ENCODE measurements at places on chromosomes 7 and 10.

- DNase-seq: no peak
Observed at GRCh38 chr7:65846008-65846570, 26.8 kb upstream of the VKORC1L1 start.

GRCh38 chr7:6228361-6229229 lies 43.8 kb downstream of the CYTH3 start:
- no peak for DNase-seq

- no peak for DNase-seq
Observed at GRCh38 chr10:92274071-92274470, 16.8 kb downstream of the CPEB3 start.

DNA sequence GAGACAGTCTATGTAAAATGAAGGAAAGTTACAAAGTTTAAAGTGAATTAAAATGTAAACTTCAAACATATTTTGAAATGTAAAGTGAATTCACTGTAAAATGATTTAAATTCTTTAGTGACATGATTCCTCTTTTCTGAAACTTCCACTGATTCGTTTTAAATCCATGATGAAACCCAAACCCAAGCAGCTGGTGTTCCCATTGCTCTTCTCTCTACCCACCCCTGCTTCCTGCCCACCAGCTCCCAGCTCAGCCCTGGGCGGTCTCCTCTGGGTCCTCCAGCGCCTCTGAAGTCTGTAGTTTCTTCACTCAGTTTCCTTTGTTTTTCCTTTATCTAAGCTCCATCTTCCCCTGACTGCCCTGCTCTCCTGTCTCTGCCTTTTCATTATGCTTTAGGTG lies 175.9 kb downstream of the SNX10 start:
- no peak for DNase-seq

GRCh38 chr7:4202154-4202736 lies 479.9 kb upstream of the FOXK1 start:
- no peak for DNase-seq

DNA sequence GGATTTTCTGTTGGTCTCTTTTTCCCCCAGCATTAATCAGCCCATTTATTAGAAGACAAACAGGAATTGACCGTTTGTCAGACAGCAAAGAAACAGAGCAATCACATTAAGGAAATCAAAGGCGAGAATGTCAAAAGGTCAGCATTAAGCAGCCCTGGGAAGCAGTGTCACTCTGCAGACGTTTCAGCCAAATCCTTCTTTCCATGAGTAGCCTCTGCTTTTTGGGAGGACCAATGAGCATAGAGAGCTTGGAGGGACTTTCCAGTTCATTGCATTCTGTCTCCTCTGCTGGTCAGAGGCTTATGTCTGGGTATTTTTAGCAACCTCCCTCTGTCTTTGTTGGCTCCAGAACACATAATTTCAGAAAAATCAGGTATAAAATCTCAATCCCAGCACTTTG lies 481.4 kb downstream of the GALNT17 start:
- DNase-seq: no peak

DNA sequence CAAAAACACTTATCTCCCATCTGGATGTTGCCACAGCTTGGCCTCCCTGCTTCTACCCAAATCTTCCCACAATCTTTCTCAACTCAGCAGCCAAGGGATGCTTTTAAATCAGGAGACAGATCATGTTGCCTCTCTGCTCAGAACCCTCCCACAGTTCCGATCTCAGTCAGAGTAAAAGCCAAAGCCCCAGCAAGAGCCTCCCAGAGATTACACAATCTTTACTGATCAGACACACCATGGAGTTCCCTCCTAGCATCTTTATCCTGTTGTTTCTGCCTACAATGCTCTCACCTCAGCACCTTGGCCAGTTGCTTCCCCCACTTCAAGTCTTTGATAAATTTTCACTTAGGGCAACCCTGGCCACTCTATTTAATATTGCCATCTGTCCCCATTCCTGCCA lies 41.9 kb upstream of the ZNF33B start:
- no peak for DNase-seq

GRCh38 chr10:107091126-107091525 lies 73.4 kb downstream of the SORCS1 start:
- DNase-seq: no peak

- no peak for DNase-seq
Observed at GRCh38 chr10:94192333-94192732, 170.4 kb downstream of the NOC3L start.

- DNase-seq: no peak
Observed at GRCh38 chr7:103538964-103539709, 93.1 kb upstream of the SLC26A5 start.

DNA sequence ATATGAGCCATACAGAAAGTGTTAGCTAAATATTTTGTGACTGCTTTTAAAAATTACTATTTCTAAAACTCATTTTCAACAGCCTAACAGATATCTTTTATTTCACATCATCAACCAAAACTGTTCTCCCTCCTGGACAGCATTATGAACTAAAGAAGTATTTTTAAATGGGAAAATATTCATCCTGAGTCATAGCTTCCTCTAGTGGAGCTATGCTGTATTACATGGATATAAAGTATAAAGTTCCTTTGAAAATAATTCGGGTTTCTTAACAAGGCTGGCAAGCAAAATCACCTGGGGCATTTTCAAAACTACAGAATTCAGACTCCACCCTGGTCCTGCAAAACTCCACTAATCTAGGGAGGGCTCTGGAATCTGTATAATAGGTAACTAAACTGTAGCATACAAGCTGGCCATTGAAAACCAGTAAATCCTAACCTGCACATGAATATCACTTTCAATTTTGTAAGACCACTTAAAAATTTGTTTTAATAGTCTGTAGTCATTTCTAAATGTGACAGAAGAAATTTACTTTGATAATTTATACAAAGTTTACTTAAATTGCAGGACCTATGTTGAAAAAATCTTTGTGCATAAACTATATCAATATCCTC lies 53.5 kb downstream of the SCIN start:
- no peak for DNase-seq

- DNase-seq: peak; percentile 75
Observed at GRCh38 chr10:17023386-17024298, 106.0 kb downstream of the CUBN start.

DNA sequence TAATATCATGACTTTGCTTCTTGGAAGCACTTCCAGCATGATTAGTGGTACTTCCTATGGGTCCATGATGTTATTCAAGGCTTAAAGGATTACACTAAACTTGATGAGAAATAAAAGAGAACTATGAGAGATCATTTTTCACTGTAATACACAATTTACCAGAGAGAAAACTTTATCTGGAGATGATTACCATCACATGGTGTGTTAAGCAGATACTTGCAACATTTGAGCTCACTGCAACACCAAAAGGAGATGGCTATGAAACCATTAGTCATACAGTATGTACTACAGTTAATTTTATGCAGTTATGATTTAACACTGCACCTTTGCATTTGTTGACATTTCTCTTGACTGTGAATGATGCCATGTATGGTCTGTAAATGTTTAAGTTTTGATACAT lies 311.3 kb upstream of the AOAH start:
- no peak for DNase-seq

GRCh38 chr7:99693427-99694200 lies 13.8 kb upstream of the CYP3A5 start:
- no peak for DNase-seq

GRCh38 chr10:124899151-124899550 lies 42.8 kb upstream of the ZRANB1 start:
- DNase-seq: no peak

DNA sequence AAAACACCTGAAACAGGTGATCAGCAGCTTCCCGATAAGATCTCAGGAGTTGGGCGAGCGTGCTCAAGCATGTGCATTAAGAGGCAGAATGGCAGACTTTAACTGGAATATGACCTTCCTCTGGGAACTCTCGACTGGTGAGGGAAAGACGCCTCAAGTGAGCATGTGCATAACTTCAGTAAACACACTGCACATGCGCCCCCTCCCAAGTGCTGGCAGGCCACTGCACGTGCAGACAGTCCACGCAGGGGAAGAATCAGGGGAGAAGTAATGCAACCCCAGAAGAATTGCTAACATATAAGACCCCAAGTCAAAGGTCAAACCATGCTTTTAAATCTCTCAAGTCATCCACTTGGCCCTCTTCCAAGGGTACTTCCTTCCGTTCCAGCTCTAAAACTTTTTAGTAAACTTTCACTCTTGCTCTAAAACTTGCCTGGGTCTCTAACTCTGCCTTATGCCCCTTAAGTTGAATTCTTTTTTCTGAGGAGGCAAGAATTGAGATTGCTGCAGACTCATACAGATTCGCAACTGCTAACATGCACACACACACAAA lies 541.0 kb downstream of the TNS3 start:
- DNase-seq: no peak

GRCh38 chr7:3063016-3063753 lies 19.5 kb upstream of the CARD11 start:
- peak; percentile 66 for DNase-seq

DNA sequence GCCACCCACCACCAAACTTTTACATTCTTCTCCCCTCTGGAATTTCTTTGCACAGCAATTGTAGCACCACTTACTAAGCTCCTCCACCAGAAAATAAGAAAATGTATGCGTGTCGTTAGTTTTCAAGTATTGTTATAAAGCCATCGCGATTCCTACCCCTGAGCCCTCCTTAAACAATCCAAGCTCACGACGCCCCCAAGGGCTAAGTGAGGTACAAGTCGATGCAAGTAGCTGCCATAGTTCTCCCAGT lies 1.3 kb downstream of the FRAT2 start:
- no peak for DNase-seq

DNA sequence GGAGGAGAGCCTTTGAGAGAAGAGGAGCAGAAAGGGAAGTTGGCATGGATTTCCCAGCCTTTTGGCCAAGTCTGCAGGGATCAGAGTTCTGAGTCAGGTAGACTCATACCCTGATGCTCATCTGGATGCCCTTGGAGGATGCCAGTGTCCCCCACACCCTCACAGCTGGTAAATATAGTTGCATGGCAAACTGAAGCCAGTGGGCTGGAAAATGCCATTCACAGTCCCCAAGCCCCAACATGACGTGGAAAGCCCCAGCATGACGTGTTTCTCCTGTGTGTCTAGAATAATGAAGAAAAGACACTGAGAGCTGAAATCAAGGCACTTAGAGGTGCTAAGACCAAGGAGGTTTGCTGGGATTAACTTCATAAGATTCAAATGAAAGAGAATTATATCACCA lies 24.8 kb upstream of the APBB1IP start:
- no peak for DNase-seq

GRCh38 chr10:14144451-14144850 lies 186.3 kb downstream of the FRMD4A start:
- no peak for DNase-seq

GRCh38 chr10:33487014-33487776 lies 152.7 kb upstream of the NRP1 start:
- no peak for DNase-seq

DNA sequence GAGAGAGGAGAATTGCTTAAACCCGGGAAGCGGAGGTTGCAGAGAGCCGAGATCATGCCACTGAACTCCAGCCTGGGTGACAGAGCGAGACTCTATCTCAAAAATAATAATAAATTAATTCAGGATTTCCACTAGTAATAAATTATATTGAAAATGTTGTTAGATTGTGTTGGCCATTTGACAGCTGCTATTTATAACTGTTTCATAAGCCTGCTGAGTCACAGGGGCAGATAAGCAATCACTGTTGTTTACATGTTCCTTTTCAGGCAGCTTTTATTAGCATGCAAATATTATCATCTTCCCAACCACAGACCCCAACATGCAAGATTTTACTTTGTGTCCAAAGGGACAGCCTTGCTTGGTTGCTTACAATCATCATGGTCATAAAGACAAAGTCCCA lies 49.5 kb upstream of the ZNF138 start:
- no peak for DNase-seq

DNA sequence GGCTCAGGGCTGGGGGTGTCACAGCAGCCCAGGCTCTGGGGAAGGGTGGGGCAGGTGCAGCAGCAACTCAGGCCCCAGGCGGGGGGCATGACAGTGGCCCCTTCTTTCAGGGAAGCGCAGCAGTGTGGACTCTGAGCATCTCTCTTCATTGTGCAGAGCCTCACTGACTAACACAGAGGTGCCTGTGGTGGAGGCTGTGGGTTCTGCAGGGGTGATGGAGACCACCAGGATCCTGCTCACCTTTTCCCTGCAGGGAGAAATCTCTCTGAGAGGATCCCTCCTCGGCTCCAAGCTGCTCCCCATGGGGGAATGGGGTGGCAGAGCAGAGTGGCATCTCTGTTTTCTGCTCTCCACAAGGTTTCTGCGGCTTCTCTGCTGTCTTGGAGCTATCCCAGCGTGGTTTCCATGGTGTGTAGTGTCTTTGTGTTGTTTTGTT lies 37.8 kb upstream of the SHH start:
- DNase-seq: no peak

- no peak for DNase-seq
Observed at GRCh38 chr7:148585399-148585798, 5.2 kb upstream of the C7orf33 start.

DNA sequence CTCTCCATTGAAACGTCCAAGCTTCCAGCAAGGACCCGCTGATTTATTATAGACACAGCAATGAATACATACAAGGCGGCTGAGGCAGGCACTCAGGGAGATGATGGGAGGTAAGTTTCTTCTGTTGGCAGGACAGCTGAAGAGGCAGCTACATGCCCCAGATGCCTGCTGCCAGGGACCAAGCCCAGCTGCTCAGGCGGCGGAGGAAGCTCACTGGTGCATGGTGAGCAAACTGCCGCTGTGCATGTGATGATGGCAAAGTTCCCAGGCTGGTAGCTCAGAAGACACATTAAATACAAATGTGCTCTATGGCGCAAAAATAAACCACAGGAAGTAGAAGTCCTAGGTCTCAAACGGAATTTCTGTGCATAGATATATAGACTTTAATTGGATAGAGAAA lies 2.3 kb downstream of the DNTT start:
- peak; percentile 8 for DNase-seq

DNA sequence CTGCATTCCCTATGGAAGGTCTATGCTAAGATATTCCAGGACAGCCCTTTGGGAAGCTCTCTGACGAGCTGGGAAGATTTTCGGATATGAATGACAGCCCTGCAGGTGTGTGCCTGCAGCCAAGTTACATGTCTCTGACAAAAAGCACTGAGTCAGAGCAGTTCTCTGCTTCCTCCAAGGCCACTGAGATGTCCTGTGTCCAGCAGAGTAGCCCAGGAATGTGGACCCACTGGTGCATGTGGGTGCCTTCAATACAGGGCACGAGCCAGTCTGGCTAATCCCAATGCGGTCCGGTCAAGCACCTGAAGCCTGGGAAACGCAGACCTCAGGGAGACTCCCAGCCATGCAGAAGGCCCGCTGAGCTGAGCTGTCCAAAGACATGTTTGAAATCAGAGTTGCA lies 565.7 kb downstream of the TCERG1L start:
- no peak for DNase-seq
